ENCODE measurements at places on chromosomes 16 and 17. TPM values are rescaled to one million over a fixed set of nuclear protein-coding genes. Genes with fewer than 3 reads are reported as not detected.

The TOX3 gene
- not detected for total RNA-seq

The CLEC18A gene
- 0.99 TPM for total RNA-seq

The WFDC1 gene
- not detected for total RNA-seq

GRCh38 chr16:9528511-9529079 is 437.2 kb downstream of the HAPSTR1 start:
- no peaks in the 10 kb centered on the region for H3K4me1 ChIP-seq
- H3K27me3 ChIP-seq, result no peaks in the 10 kb centered on the region
- no peak overlapping the region for H3K27ac ChIP-seq
- DNase-seq, result no peak
- no peaks in the 10 kb centered on the region for H3K36me3 ChIP-seq

- peaks cover 43% of the 10 kb centered on the region for H3K4me1 ChIP-seq
- H3K36me3 ChIP-seq, result peaks cover 21% of the 10 kb centered on the region
- peak; percentile 17 for DNase-seq
- peak overlapping the region; percentile 95 for H3K4me3 ChIP-seq
- H3K27me3 ChIP-seq, result no peaks in the 10 kb centered on the region
- peak overlapping the region; percentile 95 for H3K27ac ChIP-seq
These were observed 514 bp downstream of the UBFD1 start for GRCh38 chr16:23557779-23558702.

- H3K27me3 ChIP-seq, result no peaks in the 10 kb centered on the region
- H3K27ac ChIP-seq, result no peak overlapping the region
- H3K4me1 ChIP-seq, result peaks cover 9% of the 10 kb centered on the region
These were observed 9.1 kb downstream of the TFAP4 start for GRCh38 chr16:4263504-4264436.

DNA sequence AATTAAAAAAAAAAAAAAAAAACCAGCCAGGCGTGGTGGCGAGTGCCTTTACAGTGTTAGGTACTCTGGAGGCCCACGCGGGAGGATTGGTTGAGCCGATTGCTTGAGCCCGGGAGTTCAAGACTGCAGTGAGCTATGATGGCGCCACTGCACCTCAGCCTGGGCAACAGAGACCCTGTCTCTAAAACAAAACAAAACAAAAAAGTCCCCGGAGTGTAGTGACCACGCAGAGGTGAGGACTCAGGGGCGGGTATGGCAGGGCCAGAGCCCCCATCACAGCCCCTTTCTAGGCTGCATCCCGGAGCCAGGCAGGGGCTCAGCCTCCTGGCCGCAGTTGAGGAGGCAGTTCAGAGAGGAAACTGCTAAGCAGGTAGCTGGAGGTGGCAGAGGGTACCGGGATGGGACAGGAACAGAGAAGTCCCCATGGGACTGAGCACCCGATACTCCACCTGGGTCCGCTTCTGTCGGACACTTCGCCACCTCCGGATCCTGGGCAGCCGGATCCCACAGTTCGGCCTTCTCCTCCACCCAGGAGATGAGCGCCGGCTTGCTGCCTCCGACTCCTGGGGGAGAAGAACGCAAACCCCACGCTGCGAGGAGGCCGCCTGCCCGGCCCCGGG is 800 bp downstream of the ZNF747 start:
- DNase-seq, result no peak
- H3K4me1 ChIP-seq, result peaks cover 47% of the 10 kb centered on the region
- peak overlapping the region; percentile 96 for H3K27ac ChIP-seq
- H3K36me3 ChIP-seq, result peaks cover 30% of the 10 kb centered on the region

GRCh38 chr16:47037746-47038458 is 64.4 kb upstream of the DNAJA2 start:
- peak; percentile 88 for DNase-seq
- H3K36me3 ChIP-seq, result no peaks in the 10 kb centered on the region
- peak overlapping the region; percentile 73 for H3K4me3 ChIP-seq
- peaks cover 5% of the 10 kb centered on the region for H3K4me1 ChIP-seq
- H3K27ac ChIP-seq, result no peak overlapping the region
- peaks cover 9% of the 10 kb centered on the region for H3K27me3 ChIP-seq

DNA sequence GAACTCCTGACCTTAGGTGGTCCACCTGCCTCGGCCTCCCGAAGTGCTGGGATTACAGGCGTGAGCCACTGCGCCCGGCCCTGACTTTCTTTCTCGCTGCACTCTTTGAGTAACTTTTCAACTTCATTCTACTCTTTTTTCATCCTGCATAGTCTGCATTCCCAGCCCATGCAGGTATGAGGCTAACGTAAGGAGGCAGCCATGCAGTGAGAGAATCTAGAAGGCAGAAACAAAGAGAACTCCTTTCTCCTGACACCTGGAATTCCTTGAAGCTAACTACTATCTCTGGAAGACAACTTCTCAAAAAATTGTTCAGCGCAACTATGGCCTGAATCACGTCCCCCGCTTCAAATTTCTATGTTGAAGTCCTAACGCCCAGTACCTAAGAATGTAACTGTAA is 152.0 kb downstream of the SLC39A11 start:
- H3K36me3 ChIP-seq, result no peaks in the 10 kb centered on the region
- H3K4me3 ChIP-seq, result no peak overlapping the region
- DNase-seq, result no peak
- H3K4me1 ChIP-seq, result no peaks in the 10 kb centered on the region

DNA sequence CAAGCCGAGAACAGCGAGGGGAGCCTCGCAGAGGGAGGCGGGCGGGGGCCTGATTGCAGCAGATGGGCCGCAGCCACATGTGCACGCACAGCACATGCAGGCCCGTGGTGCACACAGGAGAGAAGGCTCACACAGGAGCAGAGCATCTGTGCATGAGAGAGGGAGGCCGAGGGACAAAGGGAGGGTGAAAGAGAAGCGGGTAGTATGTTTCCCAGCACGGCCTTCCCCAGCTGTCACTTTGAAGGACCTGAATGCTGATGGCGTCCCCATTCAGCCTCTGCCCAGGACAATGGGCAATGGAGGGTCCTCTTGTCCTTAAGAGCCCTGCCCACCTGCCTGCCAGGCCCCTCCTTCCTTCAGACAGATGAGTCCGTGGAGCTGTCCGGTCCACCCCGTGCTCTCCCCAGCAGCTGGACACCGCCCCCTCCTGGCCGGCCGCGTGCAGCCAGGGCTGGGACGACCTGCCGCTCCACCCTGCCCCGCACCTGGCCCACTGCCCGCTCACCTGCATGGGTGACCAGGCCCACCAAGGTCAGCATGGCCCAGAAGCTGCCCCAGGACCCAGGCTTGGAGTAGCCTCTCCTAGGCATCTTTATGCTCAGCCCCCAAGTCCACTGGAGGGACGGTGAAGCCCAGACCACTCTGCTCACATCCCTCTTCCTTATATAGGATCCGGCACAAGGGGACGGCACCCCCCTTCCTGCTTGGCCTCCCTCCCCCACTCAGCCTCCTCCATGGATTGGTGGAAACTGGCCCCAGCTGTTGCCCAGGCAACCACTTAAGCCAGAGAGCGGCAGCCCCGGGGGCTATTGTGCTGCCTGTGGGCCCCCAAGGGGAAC is at the start of gene BTBD17:
TSS of gene BTBD17 (minus strand) at position 639 of the 839 bp plus-strand sequence. CDS start at position 590, 49 bp downstream.
- no peak within 1 kb of the TSS for H3K4me3 ChIP-seq
- peaks cover 2% of the 10 kb centered on the region for H3K4me1 ChIP-seq
- no peaks in the 10 kb centered on the region for H3K36me3 ChIP-seq

GRCh38 chr16:17271687-17272086 is 199.1 kb downstream of the XYLT1 start:
- no peak for DNase-seq
- H3K27me3 ChIP-seq, result no peaks in the 10 kb centered on the region
- H3K36me3 ChIP-seq, result peaks cover 16% of the 10 kb centered on the region
- peaks cover 61% of the 10 kb centered on the region for H3K4me1 ChIP-seq
- no peak overlapping the region for H3K27ac ChIP-seq

DNA sequence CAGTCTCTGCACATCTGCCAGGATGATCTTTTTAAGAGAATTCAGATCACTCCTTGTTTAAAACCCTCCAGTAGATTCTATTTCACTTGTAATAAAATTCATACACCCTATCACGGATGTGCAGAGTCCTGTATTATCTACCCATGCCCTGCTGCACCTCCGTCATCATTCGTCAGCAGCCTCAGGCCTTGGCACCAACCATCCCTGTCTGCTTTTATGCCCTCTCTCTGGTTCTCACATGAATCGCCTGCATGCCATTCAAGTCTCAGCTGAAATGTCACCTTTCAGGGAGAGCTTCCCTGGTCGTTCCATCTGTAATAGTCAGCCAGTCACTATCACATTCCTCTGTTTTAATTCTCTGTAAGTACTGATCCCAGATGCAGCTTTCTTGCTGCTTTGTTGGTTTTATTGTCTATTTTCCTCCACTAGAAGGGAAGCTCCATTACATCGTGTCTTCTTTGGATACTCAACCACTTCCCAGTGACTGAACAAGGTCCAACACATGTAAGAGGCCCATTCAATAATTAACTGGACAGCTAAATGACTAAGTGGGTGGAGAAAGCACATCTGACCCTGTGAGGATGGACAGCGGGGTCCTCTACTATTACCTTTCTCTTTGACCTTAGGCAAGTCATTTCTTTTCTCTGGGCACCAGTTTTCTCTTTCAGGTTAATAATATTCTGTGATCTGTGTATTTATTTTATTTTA is 81.2 kb upstream of the GOT2 start:
- H3K4me3 ChIP-seq, result no peak overlapping the region
- no peaks in the 10 kb centered on the region for H3K4me1 ChIP-seq
- H3K36me3 ChIP-seq, result no peaks in the 10 kb centered on the region

DNA sequence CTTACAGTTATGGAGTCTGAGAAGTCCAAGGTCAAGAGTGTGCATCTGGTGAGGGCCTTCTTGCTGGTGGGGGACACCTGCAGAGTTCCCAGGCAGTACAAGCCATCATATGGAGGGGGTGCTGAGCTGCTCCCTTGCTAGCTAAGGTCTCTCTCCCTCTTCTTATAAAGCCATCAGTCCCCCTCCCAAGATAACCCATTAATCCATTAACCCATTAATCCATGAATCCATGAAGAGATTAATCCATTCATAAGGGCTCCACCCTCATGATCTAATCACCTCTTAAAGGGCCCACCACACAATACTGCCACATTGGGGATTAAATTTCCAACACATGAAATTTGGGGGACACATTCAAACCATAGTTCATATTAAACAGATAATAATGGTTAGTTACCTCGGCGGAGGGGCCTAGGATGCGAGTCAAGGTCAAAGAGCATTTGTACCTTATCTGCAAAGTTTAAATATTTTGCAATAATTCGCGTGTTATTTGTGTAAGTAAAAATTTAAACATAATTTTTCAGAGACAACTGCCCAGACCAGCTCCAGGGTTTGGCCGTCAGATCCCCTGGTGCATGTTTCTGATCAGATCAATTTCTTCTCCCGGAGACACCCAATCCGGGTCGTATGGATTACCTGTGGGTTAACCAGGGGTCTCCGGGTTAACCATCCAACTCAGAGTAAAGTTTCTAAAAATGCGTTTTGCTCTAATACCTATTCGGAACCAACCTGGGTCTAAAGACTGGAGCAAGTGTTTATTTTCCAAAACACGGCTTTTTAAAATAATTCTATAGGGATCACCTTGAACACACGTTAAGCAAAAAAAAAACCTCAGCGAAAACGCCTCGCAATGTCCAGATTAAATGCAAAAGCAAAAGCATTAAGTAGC is 740 bp upstream of the POLR3E start:
- H3K27ac ChIP-seq, result peak overlapping the region; percentile 98
- DNase-seq, result no peak
- H3K27me3 ChIP-seq, result peaks cover 3% of the 10 kb centered on the region
- peaks cover 38% of the 10 kb centered on the region for H3K4me1 ChIP-seq
- peaks cover 17% of the 10 kb centered on the region for H3K36me3 ChIP-seq

DNA sequence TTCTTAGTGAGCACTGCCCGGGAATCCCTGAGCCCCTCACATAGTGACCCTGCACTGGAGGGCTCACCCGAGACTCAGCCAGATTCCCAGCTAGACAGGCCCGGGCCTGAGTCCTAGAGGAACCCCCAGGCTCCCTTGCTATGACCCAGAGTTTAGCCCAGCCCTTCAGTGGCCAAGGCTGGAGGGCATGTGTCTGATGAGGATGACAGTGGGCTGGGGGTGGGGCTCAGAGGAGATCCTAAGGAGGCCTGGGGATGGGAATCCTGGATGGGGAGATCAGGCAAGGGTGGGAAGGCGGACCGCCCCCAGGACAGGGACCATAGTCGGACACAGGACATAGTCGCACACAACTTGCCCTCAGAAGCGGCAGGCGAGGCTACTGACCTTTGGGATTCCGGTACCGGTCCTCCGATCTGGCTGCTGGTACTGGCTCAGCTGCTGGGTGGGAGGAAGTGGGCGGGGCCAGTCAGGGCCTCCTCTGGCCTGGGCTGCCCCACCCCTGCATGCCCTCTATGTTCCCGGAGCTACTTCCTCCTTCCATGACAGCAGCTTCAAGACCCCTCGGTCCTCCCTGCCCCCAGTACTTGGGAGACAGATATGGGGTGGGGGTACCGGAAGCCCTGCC is 1.1 kb downstream of the CD79B start:
- peaks cover 30% of the 10 kb centered on the region for H3K4me1 ChIP-seq
- peaks cover 8% of the 10 kb centered on the region for H3K36me3 ChIP-seq
- DNase-seq, result peak; percentile 65
- peaks cover 4% of the 10 kb centered on the region for H3K27me3 ChIP-seq
- peak overlapping the region; percentile 95 for H3K27ac ChIP-seq
- H3K4me3 ChIP-seq, result peak overlapping the region; percentile 95

- DNase-seq, result no peak
- H3K27ac ChIP-seq, result no peak overlapping the region
- no peaks in the 10 kb centered on the region for H3K36me3 ChIP-seq
- H3K4me3 ChIP-seq, result no peak overlapping the region
- H3K27me3 ChIP-seq, result no peaks in the 10 kb centered on the region
These were observed 355.1 kb downstream of the CDH8 start for GRCh38 chr16:61681124-61681523.

GRCh38 chr16:48280546-48280945 is 33.2 kb upstream of the ABCC11 start:
- no peaks in the 10 kb centered on the region for H3K27me3 ChIP-seq
- peaks cover 16% of the 10 kb centered on the region for H3K4me1 ChIP-seq
- no peak overlapping the region for H3K4me3 ChIP-seq
